Non-pigmented ciliary epithelial cell (primary cell): ENCODE measurements at places on chromosomes 11 and 22.

DNA sequence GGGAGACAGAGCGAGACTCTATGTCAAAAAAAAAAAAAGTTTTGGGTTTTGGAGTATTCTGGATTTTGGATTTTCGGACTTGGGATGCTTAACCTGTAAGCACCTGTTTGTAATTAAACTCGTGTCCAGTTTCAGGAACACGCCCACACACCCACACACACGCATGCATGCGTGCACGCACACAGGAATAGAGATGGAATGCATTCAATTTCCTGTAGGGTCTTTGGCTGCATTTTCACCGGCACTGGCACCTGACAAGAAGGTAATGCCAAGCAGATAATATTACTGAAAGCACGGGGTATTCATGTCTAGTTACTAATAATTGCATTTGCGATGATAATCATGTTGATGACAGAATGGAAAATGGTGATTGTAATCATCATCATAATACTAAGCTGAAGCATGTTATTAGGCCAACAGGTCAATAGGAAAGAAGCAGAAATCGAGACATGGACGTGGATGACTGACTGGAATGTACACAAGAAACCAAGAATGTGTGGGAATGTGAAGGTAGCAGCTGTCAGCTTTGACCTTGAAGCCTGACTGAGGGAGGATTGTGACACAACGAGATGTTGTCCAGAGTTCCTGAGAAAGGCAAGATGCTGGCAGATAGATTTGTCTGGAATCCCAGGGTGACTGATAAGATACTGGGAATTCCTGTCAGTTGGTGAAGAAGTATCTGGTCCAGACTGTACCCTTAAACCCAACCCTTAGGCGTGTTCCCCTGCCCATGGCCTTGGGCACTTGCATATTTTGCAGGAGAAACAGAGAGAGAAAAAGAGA is 108.6 kb downstream of the SYN3 start:
- DNase-seq, result no peak

- DNase-seq, result no peak
Measured at GRCh38 chr11:19673924-19674729, 38.5 kb upstream of the NAV2 start.

GRCh38 chr11:86673872-86674750 is 1.7 kb upstream of the ME3 start:
- no peak for DNase-seq

- DNase-seq, result no peak
Measured at GRCh38 chr11:1206391-1207271, 16.2 kb upstream of the MUC5B start.

DNA sequence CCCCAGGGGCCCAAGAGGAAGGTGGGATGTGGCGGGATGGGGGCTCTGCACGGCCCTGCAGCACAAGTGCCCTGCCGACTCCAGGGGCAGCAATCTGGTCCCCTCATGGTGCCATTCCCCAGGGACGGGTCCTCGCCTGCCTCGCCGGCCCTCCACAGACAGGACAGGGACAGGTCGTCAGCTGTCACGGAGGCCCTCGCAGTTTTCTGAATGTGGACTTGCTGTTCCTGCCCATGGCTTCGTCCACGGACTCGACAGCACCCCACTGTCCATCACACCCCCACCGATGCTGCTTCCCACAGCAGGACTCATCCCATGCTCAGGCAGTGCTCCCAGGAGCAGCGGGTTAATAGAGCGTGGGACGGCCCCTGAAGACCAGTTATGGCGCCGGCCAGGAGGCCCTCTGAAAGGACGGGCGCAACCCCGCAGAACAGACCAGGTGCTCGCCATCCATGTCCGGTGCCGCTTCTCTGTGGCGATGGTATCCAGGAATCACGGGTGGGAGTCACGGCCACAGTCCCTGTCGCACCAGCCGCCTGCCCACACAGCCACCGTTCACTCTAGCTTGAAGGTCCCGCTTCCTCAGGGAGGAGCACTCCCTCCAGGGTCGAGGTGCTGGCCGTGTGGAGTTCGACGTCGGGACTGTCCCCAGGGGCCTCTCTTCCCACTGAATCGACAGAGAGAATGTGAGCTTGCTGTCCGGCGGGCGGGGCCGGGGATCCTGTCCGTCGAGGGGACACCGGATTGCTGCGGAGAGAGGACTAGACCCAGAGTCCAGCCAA is 18.5 kb upstream of the MUC2 start:
- no peak for DNase-seq

DNA sequence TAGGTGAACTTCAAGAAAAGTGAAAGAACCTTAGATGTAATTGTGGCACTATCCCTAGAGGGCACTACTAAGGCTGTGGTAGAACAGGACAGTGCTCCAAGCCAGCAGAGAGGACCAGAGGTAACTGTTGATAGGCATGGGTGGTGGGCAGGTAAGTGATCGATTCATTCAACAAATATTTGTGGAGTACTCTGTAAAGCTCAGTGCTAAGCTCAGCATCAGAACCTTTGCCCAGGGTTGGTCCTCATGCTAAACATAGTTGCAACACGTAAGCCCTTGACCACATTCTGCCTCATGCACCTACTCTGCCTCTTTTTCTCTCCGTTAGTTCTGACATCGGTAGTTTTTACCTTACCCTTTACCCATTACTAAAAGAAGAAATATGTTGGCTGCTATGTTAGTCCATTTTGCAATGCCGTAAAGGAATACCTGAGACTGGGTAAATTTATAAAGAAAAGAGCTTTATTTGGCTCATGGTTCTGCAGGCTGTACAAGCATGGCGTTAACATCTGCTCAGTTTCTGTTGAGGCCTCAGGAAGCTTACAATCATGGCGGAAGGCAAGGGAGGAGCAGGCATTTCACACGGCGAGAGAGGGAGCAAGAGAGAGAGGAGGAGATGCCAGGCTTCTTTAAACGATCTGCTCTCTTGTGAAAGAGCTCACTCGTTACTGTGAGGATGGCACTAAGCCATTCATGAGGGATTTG is 18.4 kb upstream of the NNMT start:
- no peak for DNase-seq

- no peak for DNase-seq
Measured at GRCh38 chr22:26185190-26185589, 15.9 kb downstream of the SEZ6L start.

DNA sequence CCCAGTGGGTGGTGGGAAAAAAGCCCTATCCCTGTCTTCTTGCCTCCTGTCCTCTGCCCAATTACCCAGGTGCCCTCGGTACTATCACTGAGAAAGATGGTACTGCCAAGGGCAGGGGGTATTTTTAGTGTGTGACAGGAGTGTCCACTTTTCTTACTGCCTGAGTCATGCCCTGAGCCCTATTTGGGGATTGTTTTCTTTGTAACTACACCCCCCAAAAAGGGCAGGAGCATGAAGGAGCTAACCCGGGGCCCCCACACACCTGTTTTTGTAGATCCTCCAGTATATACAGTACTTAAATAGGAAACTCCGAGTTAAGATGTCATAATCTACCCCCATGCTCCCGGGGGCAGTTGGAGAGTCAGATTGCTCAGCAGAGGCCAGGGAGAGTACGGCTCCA is 3.8 kb downstream of the SMTNL1 start:
- no peak for DNase-seq

- DNase-seq, result no peak
Measured at GRCh38 chr11:12274558-12275197, 102.7 kb upstream of the PARVA start.

DNA sequence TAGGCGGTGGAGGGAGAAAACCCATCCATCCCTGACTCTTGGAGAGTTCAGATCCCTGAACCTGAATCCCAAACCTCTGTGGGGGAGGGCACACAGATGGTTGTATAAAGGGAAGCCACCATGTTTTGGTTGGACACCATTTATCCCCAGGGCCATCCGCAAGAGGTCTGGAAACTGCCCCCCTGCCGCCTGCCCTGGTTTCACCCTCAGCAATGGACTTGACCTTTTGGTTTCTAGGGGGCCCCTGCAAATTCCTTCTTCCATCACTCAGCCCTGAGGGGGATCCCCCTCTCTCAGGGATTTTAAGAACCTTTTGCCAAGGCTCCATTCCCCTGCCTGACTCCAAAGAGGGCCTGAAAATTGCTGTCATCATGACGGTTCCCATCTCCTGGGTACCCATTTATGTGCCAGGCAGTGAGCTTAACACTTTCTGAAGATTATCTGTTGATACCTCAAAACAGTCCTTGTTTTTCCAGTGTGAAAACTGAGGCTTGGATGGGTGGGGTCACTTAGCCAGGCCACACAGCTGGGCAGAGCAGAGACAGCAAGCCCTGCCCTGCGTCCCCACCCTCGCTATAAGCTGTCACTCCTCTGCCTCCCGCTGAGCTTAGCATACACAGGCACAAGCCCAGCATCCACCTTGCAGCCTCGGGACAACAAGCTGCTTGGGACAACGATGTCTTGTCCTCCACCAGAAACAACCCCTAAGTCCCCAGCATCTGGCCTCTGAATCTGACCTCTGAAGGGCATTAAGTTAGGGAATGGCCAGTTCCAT is 33.2 kb upstream of the CRYBB3 start:
- DNase-seq, result no peak

- DNase-seq, result no peak
Measured at GRCh38 chr11:115820026-115820425, 315.8 kb upstream of the CADM1 start.

DNA sequence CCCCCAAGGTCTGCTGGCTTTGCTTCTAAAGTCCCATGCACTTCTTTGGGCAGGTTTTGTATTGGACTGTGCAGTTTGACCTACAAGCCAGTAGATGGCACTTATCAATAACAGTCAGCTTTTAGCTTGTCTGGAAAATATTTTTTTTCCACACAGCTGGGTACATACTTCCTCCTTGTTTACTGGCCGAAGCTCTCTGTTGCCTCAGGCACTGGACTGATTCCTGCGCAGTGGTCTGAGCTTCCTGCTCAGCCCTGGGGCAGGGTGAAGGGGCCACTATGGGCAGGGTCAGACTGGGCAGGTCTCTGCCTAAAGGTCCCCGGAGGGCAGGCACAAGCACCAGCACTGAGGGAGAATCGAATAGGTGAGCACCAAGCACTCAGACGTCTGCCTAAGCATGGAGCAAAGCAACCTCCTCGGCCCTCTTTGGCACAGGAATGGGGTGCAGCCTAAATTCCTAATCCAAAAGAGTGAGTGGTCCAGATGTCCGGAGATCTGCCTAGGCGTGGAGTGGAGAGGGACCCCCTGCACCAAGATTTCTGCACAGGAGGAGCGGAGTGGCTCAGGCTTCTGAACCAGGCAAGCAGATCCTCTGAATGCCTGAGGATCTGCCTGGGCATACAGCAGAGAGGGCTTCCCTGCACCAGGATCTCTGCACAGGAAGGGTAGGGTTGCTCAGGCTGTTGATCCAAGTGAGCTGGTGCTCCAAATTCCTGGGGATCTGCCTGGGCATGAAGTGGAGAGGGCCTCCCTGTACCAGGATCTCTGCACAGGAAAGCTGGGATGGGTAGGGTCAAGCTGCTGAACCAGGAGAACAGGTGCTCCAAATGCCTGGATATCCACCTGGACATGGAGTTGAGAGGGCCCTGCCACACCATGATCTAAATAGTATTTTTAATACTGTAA is 105.9 kb upstream of the C11orf58 start:
- DNase-seq, result no peak

GRCh38 chr11:106840146-106840545 is 178.1 kb downstream of the GUCY1A2 start:
- DNase-seq, result no peak
